ENCODE measurements at places on chromosomes 5 and 9.

- peak; percentile 18 for DNase-seq
Observed at GRCh38 chr9:121071756-121072421, 2.9 kb upstream of the CNTRL start.

DNA sequence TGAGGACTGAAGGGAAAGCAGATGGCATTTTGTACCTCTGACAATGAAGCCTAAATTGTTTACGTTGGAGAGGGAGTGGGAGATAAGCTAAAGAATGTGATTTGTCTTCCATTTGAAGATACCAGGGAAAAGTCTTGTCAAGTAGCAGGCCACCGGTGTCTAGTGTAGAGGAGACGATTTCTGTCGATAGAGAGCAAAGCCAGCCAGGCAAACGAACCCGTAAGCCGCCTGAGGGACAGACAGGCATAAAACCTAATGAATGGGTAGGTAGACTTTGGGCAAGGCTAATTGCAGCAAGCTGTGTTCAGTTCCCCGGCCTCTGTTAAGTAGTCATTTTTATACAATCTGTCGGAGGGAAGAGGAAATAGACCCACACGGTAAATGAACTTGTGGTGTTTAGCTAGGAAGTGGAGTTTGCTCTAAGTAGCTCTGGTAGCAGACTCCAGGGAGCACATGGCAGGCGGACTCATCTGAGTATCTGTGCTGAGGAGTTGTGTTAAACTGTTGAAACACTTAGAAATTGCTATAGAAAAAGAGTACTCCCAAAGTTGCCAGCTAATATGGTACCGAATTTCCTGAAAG, 28.8 kb downstream of the SMARCA2 start:
- no peak for DNase-seq

- DNase-seq: no peak
Observed at GRCh38 chr5:169861934-169862333, 118.4 kb downstream of the INSYN2B start.

- no peak for DNase-seq
Observed at GRCh38 chr5:139698490-139699146, 50.5 kb downstream of the CXXC5 start.

DNA sequence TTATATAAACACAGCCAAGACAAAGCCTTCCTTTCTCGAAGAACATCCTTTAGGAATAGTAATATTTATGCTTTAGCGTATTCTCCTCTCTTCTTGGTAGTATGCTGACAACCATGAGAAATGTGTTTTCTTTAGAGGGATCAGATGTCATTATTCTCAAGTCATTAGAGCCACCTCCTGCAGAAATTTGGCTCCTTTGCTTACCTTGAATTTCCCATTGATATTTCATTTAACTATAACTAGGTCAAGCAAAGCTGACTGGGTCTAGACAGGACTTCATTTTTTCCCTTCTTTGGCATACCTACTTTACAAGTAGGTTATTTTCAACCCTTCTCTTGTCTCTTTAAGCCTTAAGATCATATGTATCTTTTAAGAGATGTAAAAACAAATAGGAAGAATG, 50.3 kb downstream of the SPATA31D1 start:
- no peak for DNase-seq

DNA sequence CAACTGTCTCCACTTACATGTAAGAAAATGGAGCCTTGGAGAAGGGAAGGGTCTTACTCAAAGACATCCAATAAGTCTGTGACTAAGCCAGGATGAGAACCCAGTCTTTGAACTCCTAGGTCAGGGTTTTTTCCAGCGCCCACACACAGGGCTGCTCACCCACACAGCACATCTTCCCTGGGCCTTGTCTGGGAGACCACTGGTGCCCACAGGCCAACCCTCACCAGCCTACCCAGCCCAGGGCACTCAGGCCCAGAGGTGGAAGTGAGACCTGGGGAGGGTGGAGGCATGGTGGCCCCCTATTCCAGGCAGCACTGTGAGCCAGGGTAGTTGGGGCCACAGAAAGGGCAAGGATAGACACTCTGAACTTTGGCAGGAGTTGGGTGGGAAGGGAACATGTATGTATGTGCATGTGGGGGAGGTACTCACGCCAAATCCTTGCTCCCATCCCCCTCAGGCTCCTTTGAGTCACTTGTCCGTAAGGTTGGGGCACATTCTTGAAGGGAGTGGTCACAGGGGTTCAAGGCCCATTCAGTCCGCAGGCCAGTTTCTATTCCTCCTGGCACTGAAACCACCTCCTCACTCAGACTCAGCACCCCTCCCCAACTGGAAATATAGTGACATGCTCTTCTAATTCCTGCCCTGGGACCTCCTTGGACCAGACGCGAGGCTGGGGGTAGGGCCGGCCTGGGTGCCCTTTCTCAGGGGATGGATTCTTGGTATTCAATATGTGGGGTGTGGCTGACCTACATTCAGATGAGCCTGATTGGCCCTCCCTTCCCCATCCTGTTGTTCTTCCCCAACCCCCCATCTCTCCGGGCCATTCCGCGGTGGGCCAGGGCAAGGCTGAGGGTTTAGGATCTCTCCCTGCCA, 2.9 kb upstream of the SLC4A9 start:
- no peak for DNase-seq

DNA sequence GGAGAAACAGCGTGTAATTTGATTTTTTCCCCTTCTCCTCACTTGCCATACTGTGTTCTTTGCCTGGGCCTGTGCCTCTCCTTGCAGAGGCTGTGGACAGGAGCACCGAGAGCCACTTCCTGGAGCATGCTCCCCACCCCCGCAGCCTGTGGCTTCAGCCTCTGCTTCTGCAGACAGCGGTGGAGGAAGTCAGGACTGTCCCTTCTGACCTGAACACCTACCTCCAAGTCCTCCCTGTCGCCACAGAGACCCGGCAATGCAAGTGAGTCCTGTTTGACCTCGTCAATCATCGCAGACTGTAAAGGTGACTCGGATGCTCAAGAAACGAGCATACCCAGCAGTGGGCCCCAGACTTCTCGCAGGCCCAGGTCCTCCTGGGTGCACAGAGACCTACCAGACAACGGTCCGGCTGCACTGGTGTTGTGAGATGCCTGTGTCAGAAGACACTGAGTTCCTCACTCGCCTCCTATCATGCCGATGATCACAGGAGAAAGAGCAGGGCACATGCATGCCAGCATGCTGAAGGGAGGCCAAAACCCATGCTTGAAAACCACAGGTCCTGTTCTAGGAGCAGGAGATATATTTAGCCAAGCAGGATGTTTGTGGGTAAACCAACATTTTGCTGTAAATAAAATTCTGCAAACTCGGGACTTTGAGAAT, 198.8 kb downstream of the AUH start:
- no peak for DNase-seq

- DNase-seq: no peak
Observed at GRCh38 chr9:14307989-14308852, 5.7 kb downstream of the NFIB start.

- no peak for DNase-seq
Observed at GRCh38 chr5:142939006-142939405, 168.8 kb downstream of the ARHGAP26 start.

GRCh38 chr9:137156567-137157375, 13.1 kb downstream of the LRRC26 start:
- DNase-seq: peak; percentile 63

GRCh38 chr5:150574818-150575547, 65.5 kb upstream of the SYNPO start:
- DNase-seq: no peak

- no peak for DNase-seq
Observed at GRCh38 chr5:109334056-109334455, 75.7 kb downstream of the PJA2 start.

- DNase-seq: no peak
Observed at GRCh38 chr5:168654211-168654721, 75.1 kb upstream of the PANK3 start.

DNA sequence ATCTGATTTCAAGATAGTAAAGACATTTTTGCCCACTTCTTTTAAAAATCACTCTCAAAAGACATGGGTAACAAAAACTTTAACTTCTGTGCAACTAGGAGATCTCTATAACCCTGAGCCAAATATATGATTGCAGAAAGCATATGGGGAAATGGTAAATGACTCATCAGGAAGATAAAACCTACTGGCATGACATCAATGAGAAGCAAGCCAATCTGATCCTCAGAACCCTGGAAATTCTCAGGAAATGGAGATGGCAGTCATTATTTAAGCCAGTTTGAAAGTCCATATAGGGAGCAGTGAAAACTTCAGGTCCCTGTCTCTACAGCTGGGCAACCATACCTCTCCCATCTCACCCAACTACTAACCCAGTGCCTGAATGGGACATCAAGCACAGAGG, 249.7 kb upstream of the NREP start:
- DNase-seq: no peak

DNA sequence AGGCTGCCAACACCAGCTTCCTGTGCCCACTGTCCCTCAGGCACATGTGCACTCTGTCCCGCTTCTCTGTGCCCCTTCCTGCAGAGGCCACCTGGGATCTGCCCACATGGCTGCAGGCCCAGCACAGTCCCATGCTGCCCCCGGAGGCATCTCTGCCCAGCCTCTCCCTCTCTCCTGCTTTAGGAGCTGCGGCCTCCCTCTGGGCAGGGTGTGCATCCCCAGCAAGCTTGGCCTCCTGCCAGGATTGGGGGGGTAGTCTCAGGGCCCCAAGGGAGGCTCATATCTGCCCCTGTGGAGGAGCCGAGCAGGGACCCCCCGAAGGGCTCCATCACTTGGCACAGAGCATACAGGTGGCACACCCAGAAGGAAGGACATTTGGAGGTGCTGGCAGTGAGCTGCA, 24.8 kb downstream of the FLT4 start:
- DNase-seq: no peak

DNA sequence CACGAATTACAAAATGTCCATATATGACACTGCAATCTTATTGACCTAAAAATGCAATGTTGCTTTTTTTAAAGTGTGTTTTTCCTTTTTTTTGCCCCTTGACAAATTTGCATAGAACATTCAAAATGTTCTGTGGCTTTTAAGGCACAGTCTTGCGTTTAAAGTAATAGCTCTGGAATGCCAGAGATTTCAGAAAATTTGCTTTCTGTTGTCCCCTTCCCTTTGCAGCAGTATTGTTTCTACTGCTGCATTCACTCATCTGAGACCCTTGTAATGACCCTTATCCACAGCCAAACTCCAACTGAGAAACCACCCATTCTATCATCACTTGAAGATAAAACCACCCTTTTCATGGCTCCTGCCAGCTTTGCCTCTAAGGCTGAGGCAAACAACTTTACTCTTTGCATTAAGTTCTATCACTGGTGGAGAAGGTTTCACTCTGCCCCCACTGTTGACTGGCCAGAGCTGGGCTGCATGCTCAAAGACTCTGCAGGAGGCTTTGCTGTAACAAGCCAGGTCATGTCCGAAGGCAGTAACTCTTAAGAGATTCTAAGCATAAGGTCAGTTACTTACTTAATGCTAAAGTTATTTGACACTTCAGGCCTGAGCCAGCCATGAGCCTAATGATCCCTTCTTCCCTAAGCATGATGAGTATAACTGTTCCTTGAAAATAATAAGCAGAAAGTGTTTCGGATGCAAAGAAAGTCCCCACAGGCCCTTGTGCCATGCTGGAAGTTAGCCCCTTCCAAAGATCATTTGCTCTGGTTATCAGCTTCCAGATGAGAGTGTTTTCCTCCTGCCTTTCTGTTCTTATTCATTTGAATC, 101.9 kb downstream of the CD180 start:
- DNase-seq: no peak

- no peak for DNase-seq
Observed at GRCh38 chr5:1014781-1015221, 6.2 kb downstream of the NKD2 start.

DNA sequence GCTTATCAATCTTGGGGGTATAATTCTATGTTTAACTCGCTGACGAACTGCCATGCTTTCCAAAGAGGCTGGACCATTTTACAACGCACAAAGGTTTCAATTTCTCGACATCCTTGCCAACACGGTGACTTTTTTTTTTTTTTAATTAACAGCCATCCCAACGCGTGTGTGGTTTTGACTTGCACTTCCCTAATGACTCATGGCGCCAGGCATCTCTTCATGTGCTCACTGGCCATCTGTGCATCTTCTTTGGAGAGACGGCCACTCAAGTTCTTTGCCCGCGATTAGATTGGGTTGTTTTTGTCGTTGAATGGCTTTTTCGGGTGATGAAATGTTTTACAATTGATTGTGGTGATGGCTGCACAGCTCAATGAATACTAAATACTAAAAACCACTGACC, 12.5 kb upstream of the CARD9 start:
- DNase-seq: no peak

DNA sequence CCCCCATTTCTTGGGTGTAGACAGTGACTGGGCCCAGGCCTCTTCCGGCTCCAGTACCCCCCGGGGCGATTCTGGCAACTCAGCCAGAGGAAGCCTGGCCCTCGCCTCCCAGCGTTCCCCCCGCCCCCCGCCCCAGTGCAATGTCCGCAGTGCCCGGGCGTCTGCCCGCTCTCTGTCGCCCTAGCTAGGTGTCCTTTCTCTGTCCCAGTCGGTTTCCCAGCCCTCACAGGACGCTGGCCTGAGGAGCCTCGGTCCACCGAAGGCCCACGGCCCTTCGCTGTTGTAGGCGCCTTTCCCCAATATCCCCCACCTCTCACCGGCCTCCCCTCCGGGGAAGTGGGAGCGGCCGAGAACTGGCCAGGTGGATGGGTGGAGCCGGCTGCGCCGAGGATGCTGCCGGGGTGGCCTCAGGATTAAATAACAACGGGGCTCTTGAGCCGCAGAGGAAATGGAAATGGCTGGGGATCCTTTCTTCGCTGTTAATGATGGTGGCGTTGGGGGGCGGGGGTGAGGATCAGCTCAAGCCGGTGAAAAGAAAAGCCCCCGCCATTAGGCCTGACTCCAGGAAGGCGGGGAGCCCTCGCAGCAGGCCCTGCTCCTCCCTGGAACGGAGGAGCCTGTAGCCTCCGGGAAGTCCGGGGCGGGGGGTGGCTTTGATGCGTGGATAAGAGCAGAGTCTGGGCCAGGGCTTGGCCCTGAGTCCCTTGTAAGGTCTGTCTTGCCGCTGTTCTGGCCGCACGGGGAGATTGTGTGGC, 1.1 kb upstream of the SPRY4 start:
- DNase-seq: peak; percentile 32

- no peak for DNase-seq
Observed at GRCh38 chr5:136814619-136815378, 449.5 kb upstream of the TRPC7 start.

DNA sequence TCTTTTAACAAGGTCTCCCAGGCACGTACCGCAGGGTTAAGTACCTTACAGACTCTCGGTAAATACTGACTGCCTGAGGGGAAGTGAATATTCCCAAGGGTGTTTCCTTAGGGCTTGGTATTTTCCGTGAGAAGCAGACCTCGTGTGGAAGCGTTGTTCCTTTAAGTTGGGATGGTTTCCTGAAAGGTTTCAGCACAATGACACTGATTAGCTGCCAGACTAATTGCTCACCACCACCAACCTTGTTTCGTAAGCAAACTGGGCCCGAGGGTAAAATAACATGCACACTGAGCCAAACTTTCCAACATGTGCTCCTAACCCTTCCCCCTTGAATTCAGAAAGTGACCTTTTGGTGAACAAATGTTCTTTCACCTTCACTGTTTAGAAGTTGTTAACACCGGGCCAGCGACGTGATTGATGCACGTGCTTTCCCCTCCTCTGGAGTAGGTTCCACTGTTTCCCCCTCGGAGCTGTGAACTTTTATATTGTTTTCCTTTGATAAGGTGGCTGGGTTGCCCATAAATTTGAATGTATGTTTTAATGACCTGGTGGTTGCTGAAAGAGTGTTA, 128.1 kb upstream of the RPS23 start:
- DNase-seq: no peak

- DNase-seq: peak; percentile 88
Observed at GRCh38 chr9:124202447-124202971, 55.2 kb upstream of the NEK6 start.

GRCh38 chr5:25027061-25027460, 382.3 kb upstream of the CDH10 start:
- no peak for DNase-seq

GRCh38 chr9:69745716-69746437, 13.9 kb downstream of the PTAR1 start:
- no peak for DNase-seq

GRCh38 chr9:38026840-38027527, 42.0 kb downstream of the SHB start:
- DNase-seq: no peak

Data from stimulated activated CD4-positive, alpha-beta T cell treated with anti-CD3 and anti-CD28 coated beads, Interleukin-4, amount 100 ng/mL, for 24 hours (primary cell).